GM12891 (cell line): ENCODE measurements at places on chromosomes 1 and 21.

- no peak for DNase-seq
Observed at GRCh38 chr1:235147269-235147668, 13.8 kb downstream of the RBM34 start.

DNA sequence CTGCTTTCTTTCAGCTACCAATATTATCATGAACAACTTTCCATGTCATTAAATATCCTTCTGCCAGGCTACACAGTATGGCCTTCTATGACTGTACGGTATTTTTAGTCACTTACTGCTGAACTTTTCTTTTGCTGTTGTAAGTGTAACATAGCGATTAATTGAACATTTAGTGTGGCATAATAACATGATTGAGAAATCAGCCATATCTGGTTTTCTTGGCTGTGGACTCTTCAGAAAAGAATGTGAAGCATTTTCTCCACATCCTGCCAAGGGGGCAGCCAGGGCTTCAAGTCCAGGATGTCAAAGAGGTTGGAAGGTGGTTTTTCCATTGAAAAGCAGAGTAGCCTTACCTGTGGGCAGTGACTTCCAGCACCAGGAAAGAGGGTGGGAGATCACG lies 8.8 kb upstream of the AHCYL1 start:
- DNase-seq = no peak

DNA sequence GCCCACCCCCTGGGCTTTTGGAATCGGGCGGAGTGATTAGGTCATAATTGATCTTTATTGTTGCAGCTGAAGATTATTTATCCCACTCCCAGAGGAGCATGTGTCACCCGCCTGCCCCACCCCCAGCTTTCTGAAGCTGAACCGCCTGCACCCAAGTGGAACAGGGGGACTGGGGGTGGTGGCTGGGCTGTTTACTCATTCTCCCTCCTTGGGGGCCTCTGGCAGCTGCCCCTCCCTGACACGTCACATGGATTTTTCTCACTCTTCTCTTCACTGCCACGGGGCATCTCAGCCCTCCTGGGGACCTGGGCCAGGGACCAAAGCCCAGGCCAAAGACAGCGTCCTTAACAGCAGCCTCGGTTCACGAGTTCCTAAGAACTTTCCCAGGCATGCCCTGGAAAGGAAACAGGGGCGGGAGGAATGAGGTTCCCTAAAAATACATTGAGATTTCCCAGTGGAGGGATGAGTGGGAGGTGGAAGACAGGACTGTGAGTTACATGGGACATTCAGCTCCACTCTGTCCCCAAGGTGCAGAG lies 31.6 kb upstream of the SOX13 start:
- no peak for DNase-seq

DNA sequence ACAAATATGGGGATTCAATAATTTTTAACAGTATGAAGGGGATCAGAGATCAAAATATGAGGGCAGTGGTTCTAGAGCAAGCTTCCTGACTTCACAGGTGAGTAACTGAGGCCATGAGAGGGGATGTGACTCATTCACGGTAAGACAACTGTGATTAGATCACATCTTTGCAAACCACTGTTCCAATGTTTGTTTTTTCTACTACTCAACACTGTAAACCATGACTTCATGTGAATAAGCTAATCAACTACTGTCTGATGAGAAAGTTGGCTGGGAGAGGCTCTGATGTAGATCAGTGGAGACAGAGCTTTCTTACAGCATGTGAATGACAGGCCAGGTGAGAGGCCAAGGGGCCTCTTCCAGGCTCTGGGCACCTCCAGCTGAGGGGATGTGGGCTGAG lies 84.7 kb downstream of the BRINP2 start:
- DNase-seq = no peak

DNA sequence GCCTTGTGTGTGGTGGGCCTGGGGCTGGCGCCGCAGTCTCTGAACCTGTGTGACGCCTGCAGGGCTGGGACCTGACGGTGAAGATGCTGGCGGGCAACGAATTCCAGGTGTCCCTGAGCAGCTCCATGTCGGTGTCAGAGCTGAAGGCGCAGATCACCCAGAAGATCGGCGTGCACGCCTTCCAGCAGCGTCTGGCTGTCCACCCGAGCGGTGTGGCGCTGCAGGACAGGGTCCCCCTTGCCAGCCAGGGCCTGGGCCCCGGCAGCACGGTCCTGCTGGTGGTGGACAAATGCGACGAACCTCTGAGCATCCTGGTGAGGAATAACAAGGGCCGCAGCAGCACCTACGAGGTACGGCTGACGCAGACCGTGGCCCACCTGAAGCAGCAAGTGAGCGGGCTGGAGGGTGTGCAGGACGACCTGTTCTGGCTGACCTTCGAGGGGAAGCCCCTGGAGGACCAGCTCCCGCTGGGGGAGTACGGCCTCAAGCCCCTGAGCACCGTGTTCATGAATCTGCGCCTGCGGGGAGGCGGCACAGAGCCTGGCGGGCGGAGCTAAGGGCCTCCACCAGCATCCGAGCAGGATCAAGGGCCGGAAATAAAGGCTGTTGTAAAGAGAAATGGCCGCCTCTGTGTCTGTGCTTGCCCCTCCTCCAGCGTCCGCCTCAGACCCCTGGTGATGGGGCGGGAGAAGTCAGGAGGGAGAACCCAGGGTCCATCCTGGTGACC lies 788 bp downstream of the ISG15 start:
- DNase-seq = no peak

- no peak for DNase-seq
Observed at GRCh38 chr1:232578651-232579195, 51.2 kb downstream of the SIPA1L2 start.

DNA sequence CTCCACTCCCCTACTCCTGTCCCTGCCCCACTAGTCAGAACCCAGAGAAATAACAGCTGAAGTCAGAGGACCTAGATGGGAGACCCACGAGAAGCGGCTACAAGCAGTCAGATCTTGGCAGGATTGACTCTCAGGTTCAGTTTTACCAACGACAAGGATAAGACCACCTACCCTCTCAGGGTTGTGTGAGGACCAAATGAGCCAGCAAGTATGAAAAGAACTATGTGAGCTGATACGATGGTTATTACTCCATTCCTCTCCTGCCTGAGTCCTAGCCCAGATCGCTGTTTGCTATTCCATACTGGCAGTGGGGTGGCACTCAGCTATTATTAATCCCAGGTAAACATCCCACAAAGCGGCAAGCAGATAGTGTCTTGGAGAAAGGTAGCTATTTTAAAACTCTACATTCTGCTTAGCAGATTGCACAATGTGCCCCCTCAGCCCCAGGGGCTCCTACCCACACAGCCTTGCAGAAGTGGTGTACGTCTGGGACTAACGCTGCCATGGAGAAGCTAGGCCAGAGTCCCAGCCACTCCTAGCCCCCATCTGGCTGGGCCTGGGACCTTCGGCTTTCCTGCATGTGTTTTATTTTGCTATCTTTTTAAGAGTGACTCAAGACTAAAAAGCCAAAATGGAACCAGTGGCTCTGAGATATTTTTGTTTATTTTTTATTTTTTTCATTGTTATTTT lies 58.9 kb downstream of the CD46 start:
- no peak for DNase-seq

- DNase-seq = no peak
Observed at GRCh38 chr1:9250411-9251381, 16.1 kb downstream of the H6PD start.

- DNase-seq = no peak
Observed at GRCh38 chr21:14523234-14523633, 22.9 kb downstream of the SAMSN1 start.

GRCh38 chr1:153841463-153841994 lies 66.3 kb downstream of the SLC27A3 start:
- no peak for DNase-seq

DNA sequence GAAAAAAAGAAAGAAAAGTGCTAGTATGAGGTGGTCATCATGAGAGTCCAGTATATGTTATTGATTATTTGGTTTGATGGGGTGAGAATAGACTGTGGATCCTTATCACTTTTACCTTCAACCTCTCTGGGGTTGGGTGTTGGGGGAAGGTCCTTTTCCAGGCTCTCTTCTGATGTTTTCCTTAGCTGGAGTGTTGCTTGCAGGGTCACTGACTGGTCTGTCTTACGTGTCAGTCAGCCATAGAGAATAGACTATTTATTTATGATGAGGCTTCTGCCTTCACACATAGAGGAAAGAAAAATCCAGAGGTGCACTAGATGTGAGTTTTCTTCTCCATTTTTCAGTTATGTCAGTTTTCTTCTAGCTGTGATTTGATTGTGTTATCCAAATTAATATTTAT lies 36.5 kb downstream of the MAP3K21 start:
- no peak for DNase-seq

DNA sequence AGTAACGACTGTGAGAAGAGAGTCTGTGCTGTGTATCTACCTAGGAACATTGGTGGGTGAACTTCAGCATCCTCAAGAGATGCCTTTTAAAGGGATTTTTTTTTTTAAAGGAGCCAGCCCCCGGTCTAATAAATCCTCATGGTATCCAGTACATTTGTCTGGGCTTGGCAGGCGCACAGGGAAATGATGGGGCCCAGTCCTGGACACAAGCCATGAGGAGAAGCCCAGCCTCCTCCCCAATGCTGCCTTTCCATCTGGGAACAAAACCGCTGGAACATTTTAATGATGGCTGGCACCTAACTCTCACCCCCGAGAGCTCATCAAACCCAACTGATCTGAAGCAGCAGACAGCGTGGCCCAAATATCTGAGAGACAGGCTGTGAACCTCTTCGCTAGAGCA lies 64.2 kb downstream of the ACOT7 start:
- DNase-seq = no peak

DNA sequence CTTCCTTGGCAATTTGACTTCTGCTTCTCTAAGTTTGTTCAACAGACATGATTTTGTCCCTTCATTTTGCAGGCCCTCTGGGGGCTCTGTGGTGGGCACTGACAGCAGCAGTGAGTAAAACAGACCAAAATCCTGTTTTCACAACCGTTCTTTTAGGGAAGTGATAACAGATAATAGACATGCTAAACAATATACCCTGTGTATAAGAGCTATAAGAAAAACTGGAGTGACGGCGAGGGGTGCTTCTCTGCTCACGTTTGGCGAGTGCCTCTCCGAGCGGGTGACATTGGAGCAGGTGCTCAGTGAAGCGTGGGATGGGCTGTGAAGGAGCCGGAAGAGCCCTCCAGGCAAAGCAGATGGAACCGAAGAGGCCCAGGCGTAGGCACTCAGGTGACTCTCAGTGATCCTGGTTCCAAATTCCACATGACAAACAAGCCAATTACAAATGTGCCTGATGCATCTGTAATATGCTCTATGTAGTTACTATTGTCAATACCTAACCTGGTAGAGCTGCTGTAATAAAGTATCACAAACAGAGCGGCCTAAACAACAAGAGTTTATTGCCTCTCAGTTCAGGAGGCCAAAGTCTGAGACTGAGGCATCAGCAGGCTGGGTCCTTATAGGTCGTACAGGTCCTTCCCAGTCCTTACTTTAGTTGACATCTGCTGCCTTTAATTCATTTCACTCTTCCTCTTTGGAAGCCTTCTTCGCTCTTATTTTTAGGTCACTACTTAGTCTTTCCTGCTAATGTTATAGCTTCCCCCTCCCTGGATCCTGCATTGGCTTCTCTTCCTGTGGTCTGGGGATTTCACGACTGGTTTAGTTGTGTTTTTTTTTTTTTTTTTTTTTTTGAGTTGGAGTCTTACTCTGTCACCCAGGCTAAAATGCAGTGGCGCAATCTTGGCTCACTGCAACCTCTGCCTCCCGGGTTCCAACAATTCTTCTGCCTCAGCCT lies 20.1 kb downstream of the OR2B11 start:
- DNase-seq = no peak
